Stimulated activated CD4-positive, alpha-beta T cell treated with anti-CD3 and anti-CD28 coated beads, Interleukin-4, amount 100 ng/mL, for 48 hours (primary cell): ENCODE measurements at places on chromosomes 3 and 15.

- DNase-seq, result no peak
These were observed 143.1 kb downstream of the LSAMP start for GRCh38 chr3:116302087-116302747.

- DNase-seq, result peak; percentile 78
These were observed at the start of gene ZMYND10 for GRCh38 chr3:50345586-50346234. Gene ZMYND10, minus strand, starts transcription at chr3:50345732. Its CDS starts 153 bp downstream, at chr3:50345579.

- DNase-seq, result no peak
These were observed 80.2 kb downstream of the ZNF280D start for GRCh38 chr15:56653107-56653506.

GRCh38 chr15:57611123-57611522 lies 19.4 kb downstream of the MYZAP start:
- no peak for DNase-seq

DNA sequence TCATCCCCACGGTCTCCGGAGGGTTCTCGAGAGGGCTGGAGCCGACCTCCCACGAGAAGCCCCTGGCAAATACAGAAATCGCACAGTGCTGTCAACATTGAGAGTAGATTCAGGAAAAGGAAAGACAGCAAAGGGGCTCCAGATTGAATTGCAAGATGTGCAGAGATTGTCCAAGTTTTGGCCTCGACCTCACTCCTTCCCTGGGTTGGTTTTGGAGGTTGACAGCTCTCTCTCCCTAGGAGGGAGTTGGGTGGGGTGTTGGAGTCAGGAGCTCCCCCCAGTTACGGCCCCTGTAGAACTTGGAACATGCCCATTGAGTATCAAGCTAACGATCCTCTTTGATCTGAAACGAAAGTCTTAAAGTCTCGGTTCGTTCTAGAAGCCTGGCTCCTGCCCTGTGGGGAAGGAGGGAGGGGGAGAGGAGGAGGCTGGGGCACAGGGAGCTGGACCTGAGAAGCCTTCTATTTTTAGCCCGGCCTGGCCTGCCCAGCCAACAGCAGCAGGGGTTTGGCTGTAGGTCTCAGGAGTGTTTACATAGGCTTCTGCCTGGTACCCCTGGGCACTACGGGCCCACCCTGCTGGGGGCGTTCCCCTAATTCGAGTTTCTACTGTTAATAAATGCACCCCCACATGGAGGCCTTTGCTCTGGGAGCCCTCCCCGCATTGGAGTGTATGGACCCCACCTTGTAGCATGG lies 672 bp upstream of the KY start:
- no peak for DNase-seq

DNA sequence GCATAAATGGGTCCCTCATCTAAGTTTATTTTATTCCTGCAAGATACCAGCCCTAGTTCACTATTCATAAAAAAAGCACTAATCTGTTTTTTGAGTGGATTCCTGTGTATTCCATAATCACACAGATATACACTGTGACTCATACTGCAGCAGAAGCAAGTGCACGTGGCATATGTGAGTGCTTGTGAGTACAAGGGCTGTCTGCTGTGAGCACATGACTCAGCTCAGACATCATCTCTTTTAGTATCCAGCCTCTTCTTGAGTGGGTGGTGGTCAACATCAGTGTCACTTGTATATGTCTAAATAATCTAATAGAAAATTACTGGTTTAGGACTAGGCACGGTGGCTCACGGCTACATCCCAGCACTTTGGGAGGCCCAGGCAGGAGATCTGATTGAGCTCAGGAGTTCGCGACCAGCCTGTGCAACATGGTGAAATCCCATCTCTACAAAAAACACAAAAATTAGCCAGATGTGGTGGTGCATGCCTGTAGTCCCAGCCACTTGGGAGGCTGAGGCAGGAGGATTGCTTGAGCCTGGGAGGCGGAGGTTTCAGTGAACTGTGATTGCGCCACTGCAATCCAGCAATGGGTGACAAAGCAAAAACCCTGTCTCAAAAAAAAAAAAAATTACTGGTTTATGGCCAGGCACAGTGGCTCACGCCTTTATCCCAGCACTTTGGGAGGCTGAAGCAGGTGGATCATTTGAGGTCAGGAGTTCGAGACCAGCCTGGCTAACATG lies 49.8 kb downstream of the NIPA2 start:
- DNase-seq, result no peak

GRCh38 chr15:55357774-55358173 lies 38.8 kb downstream of the PIGB start:
- no peak for DNase-seq
